Fibroblast of skin of back (primary cell): ENCODE measurements at places on chromosomes 3 and 15.

- DNase-seq = no peak
These were observed 156.6 kb upstream of the UBE2E2 start for GRCh38 chr3:23046536-23046935.

DNA sequence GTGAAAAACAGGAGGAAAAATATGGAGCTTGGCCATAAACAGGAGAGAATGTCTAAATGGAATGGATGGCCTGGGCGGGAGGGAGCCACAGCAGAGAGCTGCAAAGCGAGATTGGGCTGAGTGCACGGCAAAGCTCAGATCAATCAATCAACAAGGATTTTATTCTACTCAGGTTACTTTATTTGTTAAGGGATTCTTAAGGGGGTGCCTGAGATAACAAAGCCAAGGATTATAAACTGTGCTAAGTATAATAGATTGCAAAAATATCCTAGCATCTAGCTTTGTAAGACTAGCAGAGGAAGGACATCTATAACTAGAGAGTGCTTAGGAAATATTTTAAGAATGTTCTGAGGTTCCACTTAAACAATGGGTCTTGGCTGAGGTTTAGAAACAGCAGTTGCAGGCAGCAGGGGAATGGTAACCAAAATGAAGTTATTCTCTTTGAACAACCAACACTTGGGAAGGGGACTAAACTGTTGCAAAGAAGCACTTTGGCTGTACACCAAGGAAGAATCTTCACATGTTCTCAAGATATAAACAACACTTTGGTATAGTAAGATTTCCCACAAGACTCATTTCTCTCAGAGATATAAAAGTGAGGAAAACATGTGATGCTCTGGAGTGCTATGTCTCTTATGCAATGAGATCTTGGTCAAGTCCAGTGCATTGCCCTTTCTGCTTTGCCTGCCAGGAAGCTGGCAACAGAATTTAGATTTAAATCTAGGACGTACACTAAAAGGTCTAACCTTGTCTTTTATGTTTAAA, 35.5 kb downstream of the TMEM212 start:
- peak; percentile 42 for DNase-seq

DNA sequence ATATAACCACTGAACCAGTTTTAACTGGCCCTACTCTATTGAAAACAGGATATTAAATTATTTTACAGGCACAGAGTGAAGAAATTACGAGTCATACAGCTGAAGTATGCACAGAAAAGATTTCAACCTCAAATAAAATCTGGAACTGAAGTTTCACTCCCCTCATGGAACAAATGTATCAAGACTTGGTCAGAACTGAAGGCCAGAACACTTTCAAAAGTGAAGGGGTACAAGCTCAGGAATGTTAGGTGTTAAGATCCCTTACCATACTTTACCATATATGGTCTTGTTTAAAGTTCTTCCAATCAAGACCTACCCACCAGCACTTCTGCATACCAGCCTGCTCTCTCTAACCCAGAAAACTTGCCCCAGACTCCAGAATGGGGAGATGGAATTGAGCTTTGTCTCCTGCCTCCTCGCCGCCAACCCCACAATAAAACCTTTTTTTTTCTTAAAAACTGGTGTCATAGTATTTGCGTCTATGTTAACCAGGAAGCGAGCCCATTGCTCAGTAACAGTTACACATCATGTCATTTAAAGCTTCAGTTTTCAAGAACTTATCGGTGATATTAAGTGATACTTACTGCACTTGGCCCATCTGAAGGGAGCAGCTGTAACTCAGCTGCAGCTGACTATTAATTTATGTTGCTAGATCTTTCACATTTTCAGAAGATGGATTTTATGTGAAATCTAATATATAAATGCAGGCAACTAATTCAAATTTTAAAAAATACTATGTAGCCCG, 59.9 kb downstream of the OXSM start:
- DNase-seq = peak; percentile 35

- peak; percentile 27 for DNase-seq
These were observed 147.7 kb downstream of the VGLL4 start for GRCh38 chr3:11495948-11496557.

DNA sequence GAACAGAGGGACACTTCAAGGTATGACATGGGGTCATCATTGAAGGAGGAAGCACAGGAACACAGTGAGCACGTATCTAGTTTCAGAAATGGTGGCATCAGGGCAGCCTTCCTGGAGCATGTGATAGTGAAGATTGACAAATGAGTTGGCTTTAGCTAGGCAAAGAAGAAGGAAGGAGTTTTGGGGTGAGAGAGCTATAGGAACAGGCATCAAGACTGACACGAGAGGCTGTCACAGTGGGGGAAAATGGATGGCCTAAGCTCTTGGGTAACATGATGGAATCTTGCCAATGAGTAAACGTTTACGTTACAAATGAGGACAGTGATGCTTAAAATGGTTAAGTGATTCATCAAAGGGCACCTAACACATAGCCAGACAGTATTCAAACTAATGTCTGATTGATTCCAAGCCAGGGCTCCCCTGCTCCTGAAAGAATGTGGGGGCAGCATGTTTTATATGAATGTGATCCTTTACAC, 23.1 kb upstream of the GPR171 start:
- DNase-seq = peak; percentile 83

DNA sequence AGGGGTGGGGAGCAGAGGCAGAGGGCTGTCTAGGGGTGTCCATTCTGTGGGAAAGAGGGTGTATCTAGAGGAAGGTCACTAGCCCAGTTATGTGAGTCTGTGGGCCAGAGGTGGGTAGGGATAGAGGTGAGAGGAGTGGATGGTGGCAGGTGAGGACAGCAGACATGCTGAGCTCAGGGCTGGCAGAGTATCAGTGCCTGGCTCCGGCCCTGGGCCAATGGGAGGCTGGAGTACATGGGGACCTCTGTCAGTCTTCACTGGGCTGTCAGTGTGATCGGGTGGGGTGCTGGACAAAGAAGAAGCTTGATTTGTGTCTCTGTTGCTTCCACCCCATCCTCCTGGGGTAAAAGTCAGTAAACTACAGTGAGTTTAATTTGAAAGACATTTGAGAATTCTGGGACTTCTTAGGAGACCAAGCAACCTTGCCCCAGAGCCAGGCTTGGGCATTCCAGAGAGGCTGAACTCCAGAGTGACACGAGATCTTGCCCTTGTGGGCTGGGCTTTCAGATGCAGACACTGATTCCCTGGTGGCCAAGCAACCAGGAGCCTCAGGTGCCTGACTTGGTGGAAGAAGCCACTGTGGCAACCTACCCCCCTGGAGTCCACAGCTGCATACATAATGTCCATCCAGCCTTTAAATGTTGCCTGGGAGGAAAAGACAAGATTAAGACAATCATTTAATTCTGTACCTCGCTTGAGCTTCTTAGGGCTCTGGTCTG, 60.7 kb downstream of the EXOG start:
- no peak for DNase-seq

- DNase-seq = peak; percentile 29
These were observed 30.1 kb downstream of the BDH1 start for GRCh38 chr3:197525706-197526105.
